ENCODE measurements at places on chromosomes 7 and 10.

GRCh38 chr10:10589540-10590303, 427.9 kb upstream of the CELF2 start:
- no peak for DNase-seq

DNA sequence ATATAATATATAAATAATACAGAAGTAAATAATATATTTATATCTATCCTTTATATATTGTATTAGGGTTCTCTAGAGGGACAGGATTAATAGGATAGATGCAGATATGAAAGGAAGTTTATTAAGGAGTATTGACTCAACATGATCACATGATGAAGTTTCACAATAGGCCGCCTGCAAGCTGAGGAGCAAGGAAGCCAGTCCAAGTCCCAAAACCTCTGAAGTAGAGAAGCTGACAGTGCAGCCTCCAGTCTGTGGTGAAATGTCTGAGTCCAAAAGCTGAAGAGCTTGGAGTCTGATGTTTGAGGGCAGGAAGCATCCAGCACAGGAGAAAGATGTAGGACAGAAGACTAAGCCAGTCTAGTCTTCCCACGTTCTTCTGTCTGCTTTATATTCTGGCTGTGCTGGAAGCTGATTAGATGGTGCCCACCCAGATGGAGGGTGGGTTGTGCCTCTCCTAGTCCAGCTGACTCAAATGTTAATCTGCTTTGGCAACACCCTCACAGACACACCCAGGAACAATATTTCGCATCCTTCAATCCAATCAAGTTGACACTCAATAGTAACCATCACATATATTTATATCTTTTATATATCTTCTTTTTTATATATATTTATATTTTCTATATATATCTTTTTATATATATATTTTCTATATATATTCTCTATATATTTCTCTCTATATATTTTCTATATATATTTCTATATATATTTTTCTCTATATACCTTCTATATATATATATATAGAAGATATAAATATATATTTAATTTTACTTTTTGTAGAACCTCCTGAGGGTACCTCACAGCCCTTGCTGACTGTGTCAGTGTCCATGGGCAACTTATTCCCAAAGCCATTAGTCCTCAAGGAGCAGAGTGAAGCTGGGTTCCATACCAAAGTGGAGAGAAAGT, 24.6 kb upstream of the AKR1B10 start:
- no peak for DNase-seq

DNA sequence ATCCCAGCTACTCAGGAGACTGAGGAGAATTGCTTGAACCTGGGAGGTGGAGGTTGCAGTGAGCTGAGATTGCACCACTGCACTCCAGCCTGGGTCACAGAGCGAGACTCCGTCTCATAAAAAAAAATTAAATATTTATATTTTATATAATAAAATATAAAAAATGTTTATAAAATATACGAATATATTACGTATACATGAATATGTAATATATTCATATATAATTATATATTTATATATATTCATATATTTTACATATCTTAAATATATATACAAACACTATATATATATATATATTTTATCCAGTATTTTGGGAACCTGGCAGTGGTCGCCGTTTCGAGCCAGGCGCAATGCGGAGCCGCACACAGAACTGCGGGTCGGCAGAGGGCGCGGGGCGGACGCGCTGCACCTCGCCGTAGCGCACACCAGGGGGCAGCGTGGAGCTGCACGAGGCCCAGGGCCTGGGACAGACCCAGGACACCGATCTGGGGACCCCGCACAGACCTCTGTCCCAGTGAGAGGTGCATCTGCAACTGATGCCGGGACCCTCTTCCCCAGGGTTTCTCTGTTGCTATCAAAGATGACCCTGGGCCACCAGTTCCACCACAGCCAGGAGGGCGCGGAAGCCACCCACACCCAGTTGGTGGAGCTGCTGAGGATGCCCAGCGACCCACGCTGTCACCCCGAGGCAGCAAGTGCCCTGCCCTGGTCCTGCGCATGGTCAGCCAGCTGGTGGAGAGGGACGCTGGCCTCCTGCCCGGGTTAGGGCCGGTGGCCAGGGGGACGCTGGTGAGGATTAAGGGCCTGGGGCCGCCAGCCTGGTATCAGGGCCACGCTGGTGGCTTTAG, 22.7 kb downstream of the AP5Z1 start:
- no peak for DNase-seq

GRCh38 chr10:1360558-1361164, 304.5 kb downstream of the WDR37 start:
- DNase-seq, result no peak

GRCh38 chr7:36781011-36781738, 56.9 kb upstream of the AOAH start:
- DNase-seq, result no peak

DNA sequence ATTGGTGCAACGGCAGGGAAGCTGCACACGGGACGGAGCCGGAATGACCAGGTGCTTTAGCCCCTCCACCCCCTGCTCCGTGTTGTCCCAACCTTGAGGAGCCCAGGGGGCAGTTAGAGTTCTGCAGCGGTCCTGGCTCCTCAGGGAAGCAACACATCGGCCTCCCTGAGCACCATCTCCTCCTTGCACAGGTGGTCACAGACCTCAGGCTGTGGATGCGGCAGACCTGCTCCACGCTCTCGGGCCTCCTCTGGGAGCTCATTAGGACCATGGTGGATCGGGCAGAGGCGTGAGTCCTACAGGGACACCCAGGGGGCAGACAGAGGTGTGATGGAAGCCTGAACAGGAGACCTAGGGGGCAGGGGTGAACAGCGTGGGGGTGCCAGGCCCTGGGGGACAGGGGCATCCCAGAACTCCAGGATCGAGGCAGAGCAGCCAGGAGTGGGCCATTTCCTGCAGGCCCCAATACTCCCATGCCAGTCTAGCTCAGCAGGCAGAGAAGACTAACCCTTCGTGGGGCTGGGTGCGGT, 7.3 kb downstream of the ASL start:
- DNase-seq, result no peak

DNA sequence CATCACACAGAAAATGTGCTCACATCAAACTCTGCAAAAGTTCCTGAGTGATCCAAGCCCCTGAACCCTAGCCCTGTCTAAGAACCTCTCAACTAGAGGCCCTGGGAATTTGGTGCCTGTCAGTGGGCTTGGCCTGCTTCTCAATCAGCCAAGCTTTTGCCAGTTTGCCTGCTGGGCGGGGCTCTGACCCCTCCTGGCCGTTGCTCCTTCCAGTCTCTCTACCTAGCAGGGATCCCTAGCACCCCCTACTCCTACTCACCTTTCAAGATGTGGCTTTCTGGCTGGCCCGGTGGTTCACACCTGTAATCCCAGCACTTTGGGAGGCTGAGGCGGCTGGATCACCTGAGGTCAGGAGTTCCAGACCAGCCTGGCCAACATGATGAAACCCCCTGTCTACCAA, 2.1 kb downstream of the KLRG2 start:
- DNase-seq, result no peak

DNA sequence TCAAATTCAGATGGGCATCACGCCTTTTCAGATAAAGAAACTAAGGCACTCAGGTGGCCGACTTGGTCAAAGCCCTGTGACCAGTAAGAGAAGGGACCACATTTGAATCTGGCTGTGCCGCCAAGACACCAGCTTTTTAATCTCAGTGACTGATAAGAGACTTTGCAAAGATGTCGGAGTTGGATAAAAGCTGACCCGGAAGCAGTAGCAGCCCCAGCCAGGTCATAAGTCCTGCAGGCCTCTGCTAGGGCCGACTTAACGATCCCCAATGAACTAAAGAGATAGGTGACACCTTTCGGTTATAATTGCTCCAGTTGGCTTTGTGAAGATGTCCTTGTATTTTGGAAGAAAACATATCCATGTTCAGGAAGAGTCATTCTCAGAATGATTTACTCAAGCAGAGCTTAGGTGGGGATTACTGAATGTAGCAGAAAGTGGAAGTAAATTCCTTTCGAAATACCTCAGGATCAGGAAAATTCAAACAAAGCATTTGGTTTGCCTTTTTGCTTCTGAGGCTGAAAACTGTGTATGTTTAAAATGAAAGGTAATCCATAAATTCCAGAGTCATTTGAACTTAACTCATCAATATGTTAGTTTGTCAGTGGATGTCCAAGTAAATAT, 164.2 kb upstream of the PITRM1 start:
- DNase-seq, result no peak

DNA sequence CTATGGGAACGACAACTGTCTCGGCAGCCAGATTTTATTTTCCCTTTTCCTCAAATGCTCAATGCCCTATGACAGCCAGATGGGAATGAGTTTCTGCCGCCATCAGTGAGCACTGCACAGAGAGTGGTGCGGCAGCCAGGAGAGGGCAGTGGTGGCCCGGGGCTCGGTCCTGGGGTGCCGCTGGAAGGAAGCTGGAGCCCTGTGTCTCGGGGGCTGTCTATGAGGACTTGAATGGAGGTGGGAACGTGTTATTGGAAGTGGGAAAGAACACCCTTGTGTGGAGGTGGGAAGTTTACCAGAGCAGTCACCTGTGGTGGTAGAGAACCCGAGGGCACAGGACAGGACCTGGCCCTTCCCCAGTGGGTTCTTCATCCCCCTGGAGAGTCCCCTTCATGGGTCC, 35.8 kb downstream of the JAKMIP3 start:
- no peak for DNase-seq

DNA sequence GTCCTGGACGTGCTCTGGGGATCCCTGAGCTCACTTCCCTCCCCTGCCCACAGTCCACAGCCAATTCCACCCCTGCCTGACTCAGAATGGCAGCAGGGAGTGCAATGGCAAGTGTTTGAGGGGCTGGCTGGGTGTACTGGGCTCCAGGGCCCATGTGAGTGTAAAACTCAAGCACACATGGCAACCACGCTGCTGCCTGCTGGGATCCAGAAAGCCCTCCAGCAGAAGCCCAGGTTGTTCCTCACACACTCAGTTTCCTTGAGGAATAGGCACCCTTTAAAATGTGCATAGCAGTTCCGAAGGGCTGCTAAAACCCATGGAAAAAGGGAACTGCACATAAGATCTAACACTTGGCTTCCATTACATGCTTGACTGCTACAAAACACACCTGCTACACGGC, 11.3 kb upstream of the ATP6V0A4 start:
- DNase-seq, result no peak

DNA sequence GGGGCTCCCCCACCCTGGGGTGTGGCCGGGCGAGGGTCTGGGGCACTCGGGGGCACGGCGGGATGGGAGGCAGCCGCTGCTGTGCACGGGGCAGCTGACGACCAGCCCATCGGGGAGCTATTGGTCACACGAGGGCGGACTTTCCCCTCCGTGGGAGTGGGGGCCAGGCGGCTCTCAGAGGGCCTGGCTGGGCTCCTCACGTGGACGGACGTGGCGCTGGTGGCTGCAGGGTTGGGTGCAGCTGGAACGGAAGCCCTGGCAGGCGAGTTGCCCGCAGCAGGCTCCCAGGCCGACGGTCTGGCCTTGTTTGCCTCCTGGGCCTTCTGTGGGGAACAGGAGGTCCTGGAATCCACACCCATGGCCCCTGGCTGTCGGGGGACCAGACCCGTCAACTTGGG, 14.3 kb downstream of the MICALL2 start:
- DNase-seq, result no peak

DNA sequence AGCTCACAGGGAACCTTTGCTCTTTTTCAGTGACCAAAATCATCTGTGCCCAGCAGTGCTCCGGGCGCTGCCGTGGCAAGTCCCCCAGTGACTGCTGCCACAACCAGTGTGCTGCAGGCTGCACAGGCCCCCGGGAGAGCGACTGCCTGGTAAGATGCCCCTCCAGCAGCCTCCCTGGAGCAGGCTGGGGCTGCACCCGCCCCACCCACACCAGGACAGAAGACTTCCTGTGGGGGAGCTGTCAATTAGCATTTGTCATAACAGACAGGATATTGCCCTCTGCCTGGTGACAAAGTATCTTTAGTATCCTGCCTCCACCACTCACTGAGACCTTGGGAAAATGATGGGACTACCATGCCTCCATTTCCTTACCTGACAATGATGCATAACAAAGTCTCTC, 133.7 kb downstream of the EGFR start:
- no peak for DNase-seq

DNA sequence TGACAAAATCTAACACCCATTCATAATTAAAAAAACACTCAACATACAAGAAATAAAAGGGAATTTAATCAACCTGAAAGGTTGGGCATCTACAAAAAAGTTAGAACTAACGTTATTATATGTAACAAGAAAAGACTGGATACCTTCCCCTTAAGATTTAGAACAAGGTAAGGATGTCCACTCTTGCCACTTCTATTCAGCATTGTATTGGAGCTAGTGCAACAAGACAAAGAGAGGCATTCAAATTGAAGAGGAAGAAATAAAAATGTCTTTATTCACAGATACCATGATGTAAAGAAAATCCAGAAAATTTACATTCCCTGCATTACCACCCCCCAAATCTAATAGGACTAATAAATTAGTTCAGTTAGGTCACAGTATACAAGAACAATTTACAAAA, 18.3 kb downstream of the FAM149B1 start:
- no peak for DNase-seq

GRCh38 chr7:127114742-127115265, 137.9 kb downstream of the GRM8 start:
- DNase-seq, result no peak

DNA sequence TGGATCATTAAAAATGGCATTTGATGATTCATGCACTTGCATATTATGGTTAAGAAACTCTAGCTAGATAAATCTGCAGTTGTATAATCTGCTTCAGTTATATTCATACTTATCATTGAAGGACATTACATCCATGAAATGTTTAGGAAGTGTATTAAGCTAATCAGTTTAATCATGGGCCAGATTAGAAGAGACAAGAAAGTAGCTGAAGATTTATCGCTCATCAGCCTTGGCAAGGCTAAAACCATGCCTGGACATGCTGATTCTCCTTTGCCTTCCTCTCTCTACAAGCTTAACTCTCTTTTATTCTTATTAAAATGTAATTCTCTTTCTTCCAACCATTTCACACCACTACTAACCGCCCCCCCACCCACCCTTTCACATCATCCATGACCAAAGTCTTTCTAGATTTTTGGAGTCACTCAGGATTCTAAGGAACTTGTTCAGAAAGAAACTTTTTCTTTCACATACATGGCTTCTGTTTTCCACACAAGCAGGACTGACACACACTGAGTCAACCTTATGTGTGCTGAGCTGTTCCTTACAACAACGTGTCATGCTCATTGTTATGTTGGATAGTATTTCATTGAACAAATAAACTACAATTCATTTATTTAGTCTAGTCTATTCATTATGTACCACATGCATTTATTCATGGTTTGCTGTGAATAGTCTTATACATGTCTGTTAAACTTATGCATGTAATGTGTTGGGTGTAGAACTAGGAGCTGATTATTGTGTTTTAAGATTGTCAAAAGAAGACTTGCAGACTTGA, 227.3 kb upstream of the SP8 start:
- DNase-seq, result no peak

GRCh38 chr10:112461029-112461887, 14.2 kb downstream of the VTI1A start:
- no peak for DNase-seq

- DNase-seq, result no peak
These were observed 19.5 kb upstream of the GRIFIN start for GRCh38 chr7:2495418-2496299.

DNA sequence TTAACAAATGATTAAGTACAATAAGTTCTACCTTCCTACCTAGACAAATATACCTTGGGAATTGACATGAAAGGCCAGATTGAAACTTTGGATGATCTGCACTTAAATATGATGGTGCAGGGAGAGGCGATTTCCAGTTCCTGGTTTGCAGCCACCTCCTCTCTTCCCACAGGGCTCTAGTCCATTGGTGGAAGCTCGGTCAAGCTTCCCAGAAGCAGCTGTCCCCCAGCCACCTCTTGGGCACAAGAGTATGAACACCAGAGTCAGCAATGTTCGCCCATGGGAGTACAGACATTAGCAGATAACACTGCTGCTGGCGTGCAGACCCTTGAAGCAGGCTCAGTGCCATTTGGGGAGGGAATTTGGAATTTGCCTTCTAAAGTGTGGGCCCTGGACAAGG, 1.5 kb upstream of the CPVL start:
- no peak for DNase-seq

- DNase-seq, result no peak
These were observed 2.7 kb downstream of the ZNF503 start for GRCh38 chr10:75398692-75399460.
